ENCODE measurements at places on chromosomes 2 and 18. TPM values are rescaled to one million over a fixed set of nuclear protein-coding genes. Genes with fewer than 3 reads are reported as not detected.

Gene ASPRV1
- polyA plus RNA-seq, result 1.6 TPM

Gene ATAD2B
- polyA plus RNA-seq, result 13.9 TPM

Gene SOX11
- 31.7 TPM for polyA plus RNA-seq

Gene UGT1A4
- not detected for polyA plus RNA-seq

Gene ZNF24
- polyA plus RNA-seq, result 39.8 TPM

Gene EHBP1
- polyA plus RNA-seq, result 27.0 TPM

Gene RESP18
- not detected for polyA plus RNA-seq

Gene FZD7
- polyA plus RNA-seq, result 26.5 TPM

Gene SCN2A
- 0.10 TPM for polyA plus RNA-seq

Gene DAPL1
- polyA plus RNA-seq, result not detected

Gene RAD51AP2
- polyA plus RNA-seq, result 0.05 TPM

Gene ZNF521
- 39.8 TPM for polyA plus RNA-seq

Gene LRP2
- 1.00 TPM for polyA plus RNA-seq

Gene EXOC6B
- polyA plus RNA-seq, result 13.1 TPM

Gene ZFP36L2
- polyA plus RNA-seq, result 61.0 TPM

Gene NFATC1
- 14.2 TPM for polyA plus RNA-seq

Gene HOXD3
- 4.8 TPM for polyA plus RNA-seq

Gene REG3A
- polyA plus RNA-seq, result not detected

Gene EVX2
- not detected for polyA plus RNA-seq

Gene TXNDC2
- polyA plus RNA-seq, result 0.09 TPM

Gene COL4A3
- polyA plus RNA-seq, result 0.29 TPM

Gene GCKR
- polyA plus RNA-seq, result not detected

Gene POTEE
- 0.13 TPM for polyA plus RNA-seq

Gene FEV
- polyA plus RNA-seq, result not detected

Gene OTOS
- not detected for polyA plus RNA-seq

Gene SLC20A1
- 23.4 TPM for polyA plus RNA-seq

Gene VWA3B
- 0.52 TPM for polyA plus RNA-seq

Gene SFXN5
- 6.9 TPM for polyA plus RNA-seq

Gene CYTIP
- 0.43 TPM for polyA plus RNA-seq

Gene CROCC2
- polyA plus RNA-seq, result 0.30 TPM

Gene KCNK3
- 0.48 TPM for polyA plus RNA-seq

Gene NYAP2
- 0.07 TPM for polyA plus RNA-seq

Gene SMYD1
- polyA plus RNA-seq, result 287 TPM

Gene CHST9
- 0.38 TPM for polyA plus RNA-seq

Gene COPS9
- polyA plus RNA-seq, result 80.0 TPM

Gene SCLY
- 10.1 TPM for polyA plus RNA-seq

Gene FAM110C
- polyA plus RNA-seq, result 0.91 TPM

Gene HOXD8
- 27.3 TPM for polyA plus RNA-seq

Gene RAB6D
- not detected for polyA plus RNA-seq

Gene SP5
- 5.6 TPM for polyA plus RNA-seq

Gene PROKR1
- polyA plus RNA-seq, result 0.76 TPM

Gene SPOPL
- 15.6 TPM for polyA plus RNA-seq

Gene LOXHD1
- polyA plus RNA-seq, result 2.0 TPM

Gene CLEC4F
- 0.08 TPM for polyA plus RNA-seq
